ENCODE measurements at places on chromosomes 3 and 15.
A peak's percentile ranks its signal among the peaks of the same experiment; 100 is the strongest.

DNA sequence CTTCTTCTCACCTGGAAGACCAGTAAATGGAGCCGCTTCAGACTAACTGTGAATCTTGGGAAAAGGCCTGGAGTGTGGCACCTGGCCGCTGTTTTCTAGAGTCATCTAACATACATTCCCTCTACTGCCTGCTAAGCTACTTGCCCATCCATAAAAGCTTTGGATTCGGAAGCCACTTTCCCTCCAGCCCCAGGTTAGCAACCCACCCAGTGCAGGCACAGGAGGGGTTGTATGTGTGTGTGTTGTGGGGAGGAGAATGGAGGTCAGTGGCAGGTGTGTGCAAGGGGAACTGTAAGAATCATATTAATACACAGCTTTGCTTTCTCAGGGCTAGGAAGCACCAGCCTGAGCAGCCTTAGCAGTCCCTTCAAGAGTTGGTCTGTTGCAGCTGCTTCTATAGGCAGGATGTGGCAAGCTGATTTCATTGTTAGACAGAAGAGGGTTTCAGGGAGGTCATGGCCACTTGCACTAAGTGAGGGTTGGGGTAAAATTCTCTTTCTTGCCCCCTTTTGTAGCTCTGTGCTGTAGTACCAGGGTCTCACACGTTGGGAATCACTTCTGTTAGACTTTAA is 8.9 kb downstream of the NSUN3 start:
- no peak for DNase-seq

GRCh38 chr15:96054621-96055020 is 275.9 kb upstream of the NR2F2 start:
- peak; percentile 50 for DNase-seq

GRCh38 chr15:55775316-55775715 is 32.4 kb upstream of the PRTG start:
- DNase-seq: no peak

GRCh38 chr15:59294574-59295260 is 78.0 kb downstream of the MYO1E start:
- DNase-seq: no peak

DNA sequence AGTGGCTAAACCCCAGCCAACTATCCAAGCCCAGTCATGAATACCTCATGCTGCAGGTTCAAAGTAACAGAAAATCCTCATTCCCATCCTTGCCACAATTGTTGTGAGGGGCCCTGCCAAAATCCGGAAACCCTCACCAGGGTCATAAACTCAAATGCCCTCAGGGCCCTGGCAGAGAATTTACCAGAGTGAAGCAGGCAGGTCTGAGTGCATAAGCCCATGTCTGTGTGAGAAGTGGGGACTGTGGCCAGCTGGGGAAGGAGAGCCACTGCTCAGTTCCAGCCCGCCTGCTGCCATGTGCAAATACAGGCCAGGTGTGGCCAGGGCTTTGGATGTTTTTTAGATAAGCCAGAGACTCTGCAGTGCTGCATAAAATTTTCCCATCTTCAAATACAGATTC is 7.0 kb downstream of the CEP152 start:
- no peak for DNase-seq

- no peak for DNase-seq
These were observed 9.2 kb downstream of the SEC13 start for GRCh38 chr3:10311710-10312109.

DNA sequence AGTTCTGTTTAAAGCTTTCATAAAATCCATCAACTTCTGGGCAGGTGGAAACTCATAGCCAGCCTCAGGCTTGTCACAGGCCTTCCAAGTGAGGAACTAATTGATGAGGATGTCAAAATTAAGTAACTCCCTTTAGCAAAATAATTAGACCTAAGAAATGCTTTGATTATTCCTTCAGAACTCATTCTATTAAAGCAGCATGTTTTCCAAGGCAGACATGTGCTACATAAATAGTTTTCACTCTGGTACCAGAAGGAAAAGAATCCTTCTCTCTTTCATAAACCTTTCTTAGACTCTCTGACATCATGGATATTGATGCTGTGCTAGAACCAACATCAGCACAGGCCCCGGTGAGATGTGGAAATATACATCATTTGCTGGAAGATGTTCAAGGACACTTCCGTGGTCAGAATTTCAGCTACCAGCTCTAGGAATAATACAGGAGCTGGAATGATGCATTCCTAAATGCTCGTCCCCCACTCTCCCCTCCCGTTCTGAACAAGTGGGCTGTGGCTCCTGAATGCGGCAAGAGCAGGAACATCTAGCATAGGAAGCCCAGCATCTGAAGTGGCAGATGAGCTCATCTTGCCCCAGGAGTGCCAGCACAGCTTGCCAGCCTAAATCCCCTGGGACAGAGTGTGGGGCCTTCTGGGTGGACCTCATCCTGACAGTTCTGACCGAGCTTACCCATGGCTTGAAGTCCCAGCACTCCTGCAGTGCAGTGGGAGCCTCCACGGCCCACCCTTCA is 82.4 kb downstream of the WWTR1 start:
- DNase-seq: peak; percentile 10

- DNase-seq: no peak
These were observed 1.2 kb downstream of the BRPF1 start for GRCh38 chr3:9732740-9733115.
